ENCODE measurements at places on chromosomes 7 and 10. TPM values are rescaled to one million over a fixed set of nuclear protein-coding genes. Genes with fewer than 3 reads are reported as not detected.

ACTL6B gene
- total RNA-seq = 90.4 TPM

ZCWPW1 gene
- 2.1 TPM for total RNA-seq

GRID2IP gene
- total RNA-seq = 2.1 TPM

GRB10 gene
- 80.3 TPM for total RNA-seq

ICA1 gene
- 64.4 TPM for total RNA-seq

PNLIPRP2 gene
- total RNA-seq = not detected

IL15RA gene
- not detected for total RNA-seq

XRCC2 gene
- total RNA-seq = 4.6 TPM

SEMA3A gene
- 16.4 TPM for total RNA-seq

IQUB gene
- 8.5 TPM for total RNA-seq

TMEM236 gene
- 0.23 TPM for total RNA-seq

FXYD4 gene
- not detected for total RNA-seq

GRM8 gene
- total RNA-seq = 28.4 TPM

PGAM2 gene
- 16.4 TPM for total RNA-seq

NACAD gene
- 7.6 TPM for total RNA-seq

PROSER2 gene
- 0.92 TPM for total RNA-seq

GARIN1A gene
- total RNA-seq = 0.92 TPM

PTTG1IP2 gene
- total RNA-seq = not detected

ADCY1 gene
- total RNA-seq = 107 TPM

ZNF503 gene
- 4.8 TPM for total RNA-seq

DPP6 gene
- total RNA-seq = 85.1 TPM

DNAH11 gene
- total RNA-seq = 8.3 TPM

HSPA12A gene
- 41.1 TPM for total RNA-seq

ZNF107 gene
- 15.2 TPM for total RNA-seq

UPK3B gene
- total RNA-seq = 0.23 TPM

KLF14 gene
- total RNA-seq = 0.23 TPM

APBB1IP gene
- total RNA-seq = 3.7 TPM

GNAT3 gene
- not detected for total RNA-seq

NIPSNAP2 gene
- total RNA-seq = 58.6 TPM

WIPF3 gene
- 6.9 TPM for total RNA-seq

KCNK18 gene
- total RNA-seq = not detected

WNT2 gene
- total RNA-seq = 2.3 TPM

MSMB gene
- total RNA-seq = not detected

LRRC17 gene
- total RNA-seq = 33.2 TPM

CDK1 gene
- total RNA-seq = 32.5 TPM

CYP2C8 gene
- total RNA-seq = 4.2 TPM

MTERF1 gene
- total RNA-seq = 19.4 TPM

PDGFA gene
- total RNA-seq = 52.6 TPM

MYL10 gene
- total RNA-seq = not detected

CALY gene
- total RNA-seq = 36.4 TPM

GIMAP4 gene
- total RNA-seq = 10.8 TPM

CH25H gene
- 1.2 TPM for total RNA-seq

MNX1 gene
- total RNA-seq = not detected

DOCK4 gene
- total RNA-seq = 82.6 TPM

PLXNA4 gene
- 50.3 TPM for total RNA-seq

FRMD4A gene
- 63.9 TPM for total RNA-seq

RTKN2 gene
- 10.6 TPM for total RNA-seq

PIK3AP1 gene
- total RNA-seq = 9.7 TPM
